ENCODE measurements at places on chromosomes 16 and 17. TPM values are rescaled to one million over a fixed set of nuclear protein-coding genes. Genes with fewer than 3 reads are reported as not detected.

CCL2 gene
- 34.1 TPM for total RNA-seq

ACSM5 gene
- 4.3 TPM for total RNA-seq

GRCh38 chr17:225551-225950 is 44.1 kb upstream of the DOC2B start:
- peak; percentile 24 for DNase-seq

DNA sequence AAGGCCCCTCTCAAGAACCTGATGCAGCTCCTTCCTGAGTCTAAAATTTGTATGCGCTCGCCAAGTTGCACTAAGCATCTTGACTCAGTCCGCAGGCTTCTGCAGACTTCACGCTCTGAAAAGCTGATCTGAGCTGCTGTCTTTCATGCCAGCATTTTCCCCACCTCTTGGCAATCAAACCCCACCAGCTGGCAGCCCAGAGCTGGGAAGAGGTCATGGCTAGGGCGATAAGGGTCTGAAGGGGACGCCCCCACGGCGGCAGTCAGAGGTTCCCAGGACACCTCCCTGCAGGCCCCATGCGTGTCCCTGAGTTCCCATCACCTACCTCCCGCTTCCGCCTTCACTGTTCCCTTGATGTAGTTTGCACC is 5.1 kb upstream of the UNC13D start:
- no peak for DNase-seq

GRCh38 chr16:4800290-4801041 is 2.0 kb downstream of the ROGDI start:
- peak; percentile 81 for DNase-seq

- DNase-seq: no peak
Measured at GRCh38 chr16:83981799-83982198, 13.8 kb downstream of the NECAB2 start.

DNA sequence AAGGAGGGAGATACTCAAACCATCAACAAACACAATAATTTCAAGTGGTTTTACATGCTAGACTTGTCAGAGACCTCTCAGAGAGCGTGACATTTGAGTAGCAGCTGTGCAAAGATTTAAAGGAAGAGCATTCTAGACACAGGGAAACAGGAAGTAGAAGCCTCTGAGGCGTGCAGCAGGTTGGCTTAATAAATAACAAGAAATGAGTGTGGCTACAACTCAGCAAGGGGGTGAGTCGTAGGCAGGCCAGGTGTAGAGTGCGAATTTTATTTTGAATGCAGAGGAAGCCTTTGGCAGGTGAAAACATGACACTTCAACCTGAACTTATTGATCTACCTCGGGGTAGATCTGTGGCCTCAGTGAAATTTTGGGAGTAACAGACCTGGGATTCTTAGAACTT is 73.2 kb upstream of the MRTFB start:
- DNase-seq: no peak

DNA sequence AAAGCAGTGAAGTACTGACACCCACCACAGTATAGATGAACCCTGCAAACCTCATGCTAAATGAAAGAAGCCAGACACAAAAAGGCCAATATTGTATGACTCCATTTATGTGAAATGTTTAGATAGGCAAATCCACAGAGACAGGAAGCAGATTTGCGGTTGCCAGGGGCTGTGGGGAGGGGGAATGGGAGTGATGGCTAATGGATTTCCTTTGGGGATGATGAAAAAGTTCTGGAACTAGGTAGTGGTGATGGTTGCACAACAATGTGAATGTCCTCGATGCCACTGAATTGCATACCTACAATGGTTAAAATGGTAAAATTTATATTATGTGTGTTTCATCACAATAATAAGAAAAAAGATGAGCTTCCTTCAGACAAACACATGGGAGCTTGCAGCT is 28.4 kb upstream of the WFIKKN2 start:
- no peak for DNase-seq
